ENCODE measurements at places on chromosomes 5 and 9. TPM values are rescaled to one million over a fixed set of nuclear protein-coding genes. Genes with fewer than 3 reads are reported as not detected.

The ELAVL2 gene
- total RNA-seq = not detected

DNA sequence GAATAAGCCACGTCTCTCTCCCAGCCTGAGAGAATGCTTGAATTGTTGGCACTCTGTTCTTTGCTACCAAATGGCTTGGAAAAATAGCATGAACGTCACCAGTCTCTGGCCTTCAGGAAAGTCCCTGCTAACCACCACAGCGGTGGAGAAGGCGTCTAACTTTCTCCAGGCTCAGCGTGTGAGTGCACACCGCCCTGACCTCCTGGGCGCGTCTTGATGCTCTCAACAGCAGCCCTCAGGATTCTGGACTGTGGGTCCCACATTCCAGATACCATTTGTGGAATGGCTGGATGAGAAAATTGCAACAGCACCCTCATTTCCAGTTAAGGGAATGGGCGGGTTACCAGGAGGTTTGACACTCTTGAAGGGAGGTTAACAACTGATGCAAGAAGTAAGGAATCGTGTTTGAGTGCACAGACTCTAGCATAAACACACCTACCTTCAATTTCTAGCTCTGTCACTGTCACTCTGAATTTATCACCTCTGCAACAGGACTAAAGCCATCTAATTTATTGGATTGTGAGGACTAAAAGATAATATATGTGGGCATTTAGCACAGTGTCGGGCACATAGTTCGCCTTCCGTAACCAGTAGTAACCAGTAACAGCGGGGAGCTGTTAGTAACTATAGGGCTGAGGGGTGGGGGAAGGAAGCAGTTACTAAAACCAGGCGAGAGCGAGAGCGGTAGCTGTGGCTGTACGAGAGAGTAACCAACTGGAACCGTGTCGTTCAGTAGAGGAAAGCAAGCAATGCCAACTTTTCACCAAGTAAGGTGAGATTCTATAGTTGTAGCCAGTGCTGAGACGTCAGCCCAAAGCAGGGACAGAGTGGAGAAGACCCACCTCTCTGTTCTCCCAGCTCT, 807 bp upstream of the PLGRKT start:
- H3K4me3 ChIP-seq = peak overlapping the region; percentile 93
- peaks cover 71% of the 10 kb centered on the region for H3K4me1 ChIP-seq
- H3K27me3 ChIP-seq = no peaks in the 10 kb centered on the region

DNA sequence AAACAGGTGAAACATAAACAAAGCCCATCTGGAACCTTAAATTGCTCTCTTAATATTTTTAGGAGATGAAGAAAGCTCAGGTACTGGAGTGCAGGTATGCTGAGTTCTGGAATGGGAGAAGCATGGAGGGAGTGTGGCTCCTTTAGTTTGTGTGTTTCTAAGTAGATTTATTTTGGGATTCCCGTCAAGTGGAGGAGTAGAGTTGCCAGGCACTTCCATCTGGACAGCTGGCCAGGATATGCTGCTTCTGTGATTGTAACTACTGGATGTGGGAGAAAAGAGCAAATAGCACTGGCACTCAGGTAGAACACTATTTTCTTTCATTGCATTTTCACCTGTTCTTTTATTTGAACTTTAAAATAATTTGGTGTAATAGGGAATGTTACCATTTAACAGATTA, 182.3 kb upstream of the MAST4 start:
- no peaks in the 10 kb centered on the region for H3K4me1 ChIP-seq
- DNase-seq = no peak
- H3K4me3 ChIP-seq = no peak overlapping the region
- H3K36me3 ChIP-seq = no peaks in the 10 kb centered on the region

The ERMP1 gene
- 24.1 TPM for total RNA-seq

GRCh38 chr5:145787001-145787400, 48.1 kb downstream of the PRELID2 start:
- no peaks in the 10 kb centered on the region for H3K4me1 ChIP-seq
- H3K36me3 ChIP-seq = no peaks in the 10 kb centered on the region
- no peak overlapping the region for H3K27ac ChIP-seq
- no peaks in the 10 kb centered on the region for H3K27me3 ChIP-seq
- DNase-seq = no peak
- no peak overlapping the region for H3K4me3 ChIP-seq

DNA sequence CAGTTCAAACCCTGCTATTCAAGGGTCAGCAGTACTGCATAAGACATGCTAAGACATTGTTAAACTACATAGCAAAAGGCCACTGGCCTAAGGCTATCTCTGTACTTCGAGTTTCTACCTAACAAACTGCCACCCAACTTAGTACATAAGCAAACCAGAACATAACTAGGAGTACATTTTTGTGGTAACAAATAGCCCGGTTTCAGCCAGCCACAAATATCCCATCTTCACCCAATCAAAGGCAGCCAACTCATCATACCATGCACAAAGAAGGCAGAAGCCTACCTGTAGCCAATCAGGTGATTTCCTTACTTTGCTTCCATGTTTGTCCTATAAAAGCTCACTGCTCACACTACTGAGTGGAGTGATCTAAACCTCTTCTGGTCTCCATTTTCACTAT, 201.4 kb downstream of the SMARCA2 start:
- no peak overlapping the region for H3K27ac ChIP-seq
- no peaks in the 10 kb centered on the region for H3K4me1 ChIP-seq
- DNase-seq = no peak

GRCh38 chr5:138841531-138841930, 33.6 kb downstream of the LRRTM2 start:
- H3K4me3 ChIP-seq = no peak overlapping the region
- H3K27me3 ChIP-seq = peaks cover 2% of the 10 kb centered on the region
- no peaks in the 10 kb centered on the region for H3K4me1 ChIP-seq
- no peak overlapping the region for H3K27ac ChIP-seq
- no peak for DNase-seq

GRCh38 chr5:119417891-119418605, 34.2 kb upstream of the HSD17B4 start:
- no peaks in the 10 kb centered on the region for H3K36me3 ChIP-seq
- DNase-seq = no peak
- H3K27me3 ChIP-seq = peaks cover 4% of the 10 kb centered on the region

The SLC6A19 gene
- not detected for total RNA-seq

GRCh38 chr5:59842999-59843398, 50.5 kb downstream of the PDE4D start:
- no peaks in the 10 kb centered on the region for H3K4me1 ChIP-seq
- H3K4me3 ChIP-seq = no peak overlapping the region
- H3K36me3 ChIP-seq = no peaks in the 10 kb centered on the region
- H3K27ac ChIP-seq = no peak overlapping the region

DNA sequence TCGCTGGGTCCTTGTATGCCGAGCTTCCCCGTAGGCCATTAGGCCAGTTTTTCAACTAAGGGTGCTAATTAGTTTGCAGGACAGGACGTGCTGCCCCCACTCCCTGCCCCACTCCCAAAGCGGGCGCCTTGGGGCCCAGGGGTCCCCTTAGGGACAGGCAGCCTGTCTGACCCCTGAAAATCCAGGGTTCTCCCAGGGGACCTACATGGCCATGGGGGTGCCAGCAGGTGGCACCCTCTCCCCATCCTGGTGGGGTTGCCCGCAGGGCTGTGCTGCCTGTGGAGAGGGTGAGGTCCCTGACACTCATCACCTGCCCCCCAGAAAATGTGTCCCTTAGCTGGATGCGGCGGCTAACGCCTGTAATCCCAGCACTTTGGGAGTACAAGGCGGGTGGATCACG, 8.5 kb upstream of the CCDC187 start:
- no peaks in the 10 kb centered on the region for H3K36me3 ChIP-seq
- peaks cover 4% of the 10 kb centered on the region for H3K27me3 ChIP-seq
- no peak for DNase-seq
- H3K4me1 ChIP-seq = no peaks in the 10 kb centered on the region
- no peak overlapping the region for H3K4me3 ChIP-seq
- no peak overlapping the region for H3K27ac ChIP-seq

The SPATA24 gene
- total RNA-seq = 4.1 TPM

- H3K36me3 ChIP-seq = no peaks in the 10 kb centered on the region
- DNase-seq = no peak
- no peaks in the 10 kb centered on the region for H3K27me3 ChIP-seq
- no peaks in the 10 kb centered on the region for H3K4me1 ChIP-seq
- no peak overlapping the region for H3K27ac ChIP-seq
Observed at GRCh38 chr5:44660251-44660650, 148.5 kb upstream of the MRPS30 start.

GRCh38 chr5:19261879-19262278, 726.1 kb downstream of the CDH18 start:
- no peaks in the 10 kb centered on the region for H3K27me3 ChIP-seq
- H3K4me1 ChIP-seq = no peaks in the 10 kb centered on the region
- H3K27ac ChIP-seq = no peak overlapping the region
- H3K4me3 ChIP-seq = no peak overlapping the region
- no peaks in the 10 kb centered on the region for H3K36me3 ChIP-seq

The ABLIM3 gene
- not detected for total RNA-seq

DNA sequence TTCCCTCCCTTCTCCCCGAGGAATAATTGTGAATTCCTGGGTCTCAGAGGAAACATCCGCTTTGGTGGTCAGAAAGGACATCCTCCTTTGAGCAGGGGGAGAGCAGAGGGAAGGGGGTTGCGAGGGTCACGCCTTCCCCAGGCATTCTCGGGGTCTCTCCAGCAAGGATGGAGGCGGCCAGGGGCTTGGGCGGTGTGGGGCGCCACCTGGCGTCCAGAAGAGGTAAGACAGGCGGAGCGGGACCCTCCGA, 129.1 kb downstream of the KCNIP1 start:
- H3K27ac ChIP-seq = no peak overlapping the region
- H3K4me3 ChIP-seq = no peak overlapping the region
- peaks cover 8% of the 10 kb centered on the region for H3K4me1 ChIP-seq

The IL9 gene
- total RNA-seq = 2.0 TPM

The INSL6 gene
- not detected for total RNA-seq

GRCh38 chr5:154849264-154849785, 1.1 kb downstream of the FAXDC2 start:
- H3K27me3 ChIP-seq = no peaks in the 10 kb centered on the region
- no peak overlapping the region for H3K27ac ChIP-seq
- peaks cover 9% of the 10 kb centered on the region for H3K4me1 ChIP-seq
- no peak for DNase-seq

The FAM193B gene
- total RNA-seq = 70.9 TPM

DNA sequence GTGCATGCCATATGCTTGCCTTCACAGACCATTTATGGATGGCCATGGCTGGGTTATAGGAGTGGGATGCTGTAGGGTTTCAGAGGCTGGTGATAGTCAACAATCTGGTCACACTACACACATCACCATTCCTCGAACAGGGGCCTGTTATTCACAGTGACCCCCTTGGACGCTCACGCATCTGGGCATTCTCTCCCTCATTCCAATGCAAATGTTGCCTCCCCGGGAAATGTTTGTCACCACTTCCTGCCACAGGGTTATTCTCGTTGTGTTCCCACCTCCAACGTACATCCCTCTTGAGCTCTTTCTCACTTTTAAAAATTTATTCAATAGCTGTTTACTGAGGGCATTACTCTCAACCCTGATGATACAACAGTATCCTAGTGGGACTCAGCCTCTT, 135.4 kb downstream of the SCAMP1 start:
- no peaks in the 10 kb centered on the region for H3K4me1 ChIP-seq
- no peak overlapping the region for H3K4me3 ChIP-seq
- peaks cover 15% of the 10 kb centered on the region for H3K27me3 ChIP-seq
- H3K27ac ChIP-seq = no peak overlapping the region
- H3K36me3 ChIP-seq = peaks cover 2% of the 10 kb centered on the region
- DNase-seq = no peak

The GRIA1 gene
- not detected for total RNA-seq

DNA sequence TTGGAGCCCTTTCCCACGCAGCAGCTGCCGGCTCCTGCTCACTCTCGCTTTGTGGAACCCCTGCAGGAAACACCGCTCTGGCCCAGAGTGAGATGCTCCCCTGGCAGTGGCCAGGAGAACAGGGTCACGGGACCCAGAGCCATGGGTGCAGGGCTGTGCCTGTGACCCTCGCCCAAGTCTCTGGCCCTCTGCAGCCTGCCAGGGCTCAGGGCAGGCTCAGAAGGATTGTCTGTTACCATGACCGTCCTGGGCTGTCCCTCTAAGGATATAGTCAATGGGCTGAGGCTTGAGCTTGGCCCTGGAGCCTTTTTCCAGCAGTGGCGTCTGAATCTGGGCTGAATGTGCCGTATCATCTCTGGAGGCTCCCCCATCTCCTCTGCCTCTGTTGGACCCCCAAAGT, 28.7 kb upstream of the AIF1L start:
- no peaks in the 10 kb centered on the region for H3K4me1 ChIP-seq
- no peak overlapping the region for H3K4me3 ChIP-seq
- no peaks in the 10 kb centered on the region for H3K27me3 ChIP-seq
- H3K36me3 ChIP-seq = no peaks in the 10 kb centered on the region

The NUTM2G gene
- not detected for total RNA-seq

The CSF2 gene
- total RNA-seq = 1,648 TPM

The PLAC8L1 gene
- 0.37 TPM for total RNA-seq

DNA sequence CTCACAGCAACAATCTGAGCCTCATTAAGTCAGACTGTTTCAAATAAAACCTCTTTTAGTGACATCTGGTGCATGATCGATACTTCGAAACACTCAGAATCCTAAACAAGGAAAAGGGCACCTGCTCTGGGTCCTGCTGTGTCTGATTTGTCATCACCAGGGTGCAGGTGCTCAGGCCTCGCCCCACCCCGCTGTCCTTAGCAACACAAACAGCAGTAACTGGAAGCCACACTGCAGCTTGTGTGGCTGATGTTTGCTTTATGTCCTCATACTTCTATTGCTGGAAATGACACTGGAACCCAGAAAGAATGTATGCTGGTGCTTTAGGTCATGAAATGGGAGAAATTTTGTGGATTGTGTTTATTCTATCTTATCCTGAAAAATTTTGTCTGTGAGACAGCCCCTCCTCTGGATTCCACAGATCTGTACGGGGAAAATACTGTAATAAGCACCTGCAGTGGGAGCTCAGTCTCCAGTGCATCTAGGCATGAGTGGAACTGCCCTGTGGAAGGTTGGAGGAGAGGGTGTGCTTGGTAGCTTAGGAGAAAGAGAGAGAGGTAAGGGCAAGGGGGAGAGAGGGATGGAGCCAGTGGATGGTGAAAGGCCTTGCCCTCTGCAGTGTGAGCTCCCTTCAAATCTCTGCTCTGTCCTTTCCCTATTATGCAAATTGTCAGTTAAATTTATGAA, 284.2 kb downstream of the SMARCA2 start:
- H3K36me3 ChIP-seq = no peaks in the 10 kb centered on the region
- H3K4me3 ChIP-seq = no peak overlapping the region
- H3K27me3 ChIP-seq = peaks cover 2% of the 10 kb centered on the region

DNA sequence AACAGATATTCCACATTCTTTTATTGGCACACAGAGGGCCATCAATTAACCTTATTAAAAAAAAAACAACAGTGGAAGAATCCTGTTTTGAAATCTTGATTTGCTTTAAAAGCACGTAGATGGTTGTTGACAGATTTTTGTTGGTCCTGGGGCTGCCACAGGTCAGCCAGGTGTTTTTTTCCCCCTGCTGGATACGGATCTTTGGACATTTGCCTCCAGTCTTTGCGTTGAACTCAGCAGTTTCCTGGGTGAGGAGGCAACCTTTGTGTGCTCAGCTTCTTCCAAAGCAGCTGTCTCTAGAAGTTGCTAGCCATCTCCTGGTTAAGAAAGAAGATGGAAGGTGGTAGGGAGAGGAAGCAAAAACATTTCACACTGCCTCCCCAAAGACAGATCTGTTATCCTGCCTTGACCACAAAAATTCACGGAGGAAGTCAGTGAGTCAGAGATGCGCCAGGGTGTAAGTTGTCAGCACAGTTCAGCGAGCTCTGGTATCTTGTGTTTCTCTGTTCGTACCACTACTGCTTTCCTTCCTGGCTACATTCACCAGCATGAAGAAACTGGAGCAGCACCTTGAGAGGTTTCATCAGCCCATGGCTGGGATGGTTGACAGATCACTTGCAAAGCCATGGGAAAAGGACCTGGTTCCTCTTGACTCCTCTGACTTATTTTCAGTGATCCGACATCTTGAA, 207.3 kb downstream of the ARHGAP26 start:
- DNase-seq = peak; percentile 55
- H3K4me1 ChIP-seq = peaks cover 93% of the 10 kb centered on the region
- H3K36me3 ChIP-seq = peaks cover 15% of the 10 kb centered on the region
- H3K27ac ChIP-seq = peak overlapping the region; percentile 92
- no peaks in the 10 kb centered on the region for H3K27me3 ChIP-seq
- peak overlapping the region; percentile 76 for H3K4me3 ChIP-seq

The ZBED3 gene
- total RNA-seq = 0.49 TPM

Data from activated T-helper 1 cell treated with anti-CD3 and anti-CD28 coated beads, Interleukin-12 subunit alpha, Interleukin-12 subunit beta, Interleukin-2, Interleukin-4 antibody, amounts not matched to agents 30 ng/mL and 10 ng/mL and 1 ng/mL, durations not matched to agents 14 hours and 24 hours and 36 hours (primary cell).